Colonic mucosa (tissue), 4 donors: ENCODE measurements at places on chromosomes 5 and 9. TPM values are rescaled to one million over a fixed set of nuclear protein-coding genes. Genes with fewer than 3 reads are reported as not detected.
A peak's percentile ranks its signal among the peaks of the same experiment; 100 is the strongest.

The BTNL3 gene
- 71.1 TPM for total RNA-seq

DNA sequence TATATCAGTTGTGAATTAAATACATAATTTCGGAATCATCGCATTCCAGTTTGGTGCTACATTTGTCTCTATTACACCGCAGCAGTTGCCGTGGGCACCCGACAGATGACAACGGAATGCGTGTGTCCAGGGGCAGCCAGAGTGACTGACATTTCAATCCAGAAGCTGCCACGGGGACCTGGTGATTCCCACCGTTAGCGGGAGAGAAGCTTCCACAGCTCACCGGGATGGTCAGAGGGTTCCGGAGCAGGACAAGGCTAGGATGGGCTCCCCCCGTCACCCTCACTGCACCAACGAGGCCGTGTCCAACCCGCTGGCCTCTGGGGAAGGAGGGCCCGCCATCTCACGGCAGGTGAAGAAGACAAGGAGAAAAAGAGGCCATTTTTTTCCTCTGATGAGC, 86.8 kb downstream of the GTF3C4 start:
- no peaks in the 10 kb centered on the region for H3K27me3 ChIP-seq
- H3K4me1 ChIP-seq = no peaks in the 10 kb centered on the region
- no peaks in the 10 kb centered on the region for H3K36me3 ChIP-seq
- DNase-seq = no peak

The SLC1A1 gene
- total RNA-seq = 9.1 TPM

- H3K27ac ChIP-seq = no peak overlapping the region
- no peaks in the 10 kb centered on the region for H3K36me3 ChIP-seq
- H3K4me3 ChIP-seq = no peak overlapping the region
- no peaks in the 10 kb centered on the region for H3K4me1 ChIP-seq
Observed at GRCh38 chr9:14956208-14956607, 46.0 kb upstream of the FREM1 start.

The MEIKIN gene
- not detected for total RNA-seq

DNA sequence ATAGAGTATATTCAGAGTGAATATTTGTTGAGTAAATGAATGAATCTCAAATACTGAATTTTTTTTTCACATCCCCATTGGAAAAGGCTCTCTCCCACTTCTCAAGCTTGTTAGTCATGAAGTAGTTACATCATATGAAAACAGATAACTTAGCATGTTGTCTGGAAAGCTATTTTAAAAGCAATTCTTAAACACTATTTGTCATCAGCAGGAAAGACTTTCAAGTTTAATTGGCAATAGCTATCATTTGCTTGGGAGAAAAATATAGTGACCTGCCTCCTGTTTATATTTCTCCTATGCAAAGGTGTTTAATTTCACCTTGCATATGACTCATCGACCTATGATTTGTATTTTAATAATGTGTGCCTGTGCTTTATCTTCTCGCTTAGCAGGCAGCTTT, 499.8 kb upstream of the GRIA1 start:
- no peak for DNase-seq
- no peaks in the 10 kb centered on the region for H3K4me1 ChIP-seq
- no peak overlapping the region for H3K27ac ChIP-seq
- H3K27me3 ChIP-seq = no peaks in the 10 kb centered on the region

GRCh38 chr9:71814226-71814625, 45.9 kb upstream of the CEMIP2 start:
- H3K27me3 ChIP-seq = no peaks in the 10 kb centered on the region

The IGIP gene
- 9.5 TPM for total RNA-seq

DNA sequence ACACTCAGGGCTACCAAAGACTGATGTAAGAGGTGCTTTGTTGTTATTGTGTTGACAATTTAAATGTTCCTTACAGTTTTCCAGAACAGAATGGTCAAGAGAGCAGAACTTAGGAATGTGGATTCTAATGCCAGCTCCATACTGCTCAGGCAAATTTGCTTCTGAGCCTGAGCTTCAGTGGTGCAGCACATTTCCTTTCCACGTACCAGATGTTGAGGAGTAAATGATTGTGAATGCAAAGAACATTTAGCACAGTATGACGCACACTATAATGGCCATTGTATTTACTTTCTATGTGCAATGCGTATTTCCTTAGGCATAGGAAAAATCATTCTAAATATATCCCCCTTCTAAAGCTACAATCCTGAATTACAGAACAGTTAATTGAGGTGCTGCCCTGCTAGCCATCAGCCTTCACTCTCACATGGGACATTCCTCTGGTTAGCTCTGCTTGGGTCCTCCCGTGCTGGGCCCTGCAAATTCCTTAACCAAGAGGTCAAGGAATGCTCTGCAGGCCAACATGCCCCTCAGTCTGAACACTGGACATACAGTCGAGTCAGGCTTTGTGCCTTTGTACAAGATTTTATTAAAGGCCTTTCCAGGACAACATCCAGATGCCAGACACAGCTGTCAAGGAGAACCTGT, 21.1 kb upstream of the TMEM174 start:
- H3K4me3 ChIP-seq = no peak overlapping the region
- H3K27ac ChIP-seq = no peak overlapping the region
- H3K27me3 ChIP-seq = no peaks in the 10 kb centered on the region

GRCh38 chr5:97163360-97163764, 19.7 kb downstream of the RIOK2 start:
- DNase-seq = no peak
- no peak overlapping the region for H3K27ac ChIP-seq

- H3K36me3 ChIP-seq = no peaks in the 10 kb centered on the region
- H3K4me1 ChIP-seq = no peaks in the 10 kb centered on the region
- H3K27me3 ChIP-seq = peaks cover 56% of the 10 kb centered on the region
- H3K4me3 ChIP-seq = peak overlapping the region; percentile 38
Observed at GRCh38 chr5:37838152-37838932, 1.5 kb downstream of the GDNF start.

GRCh38 chr5:118176146-118176545, 812.2 kb downstream of the DTWD2 start:
- H3K27ac ChIP-seq = no peak overlapping the region
- H3K4me3 ChIP-seq = no peak overlapping the region
- no peaks in the 10 kb centered on the region for H3K36me3 ChIP-seq

DNA sequence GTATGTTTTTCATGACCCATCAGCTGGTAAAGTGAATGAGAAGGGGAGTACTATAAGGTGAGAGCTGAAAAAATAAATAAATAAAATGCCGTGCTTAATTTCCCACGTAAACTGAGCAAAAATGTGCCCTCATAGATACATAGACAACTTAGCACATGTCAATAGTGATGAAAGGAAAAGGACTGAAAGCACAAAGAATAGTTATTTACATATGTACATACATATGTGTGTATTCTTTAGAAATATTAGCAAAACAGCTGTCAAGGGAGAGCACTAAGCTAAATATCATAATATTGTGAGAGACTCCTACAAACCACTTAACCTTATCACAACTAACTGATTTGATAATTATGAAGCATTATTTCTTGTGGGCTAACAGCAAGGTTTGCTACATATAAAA, 213.6 kb upstream of the FTMT start:
- no peak overlapping the region for H3K27ac ChIP-seq
- no peak for DNase-seq
- H3K36me3 ChIP-seq = no peaks in the 10 kb centered on the region
- no peaks in the 10 kb centered on the region for H3K4me1 ChIP-seq
- no peaks in the 10 kb centered on the region for H3K27me3 ChIP-seq

DNA sequence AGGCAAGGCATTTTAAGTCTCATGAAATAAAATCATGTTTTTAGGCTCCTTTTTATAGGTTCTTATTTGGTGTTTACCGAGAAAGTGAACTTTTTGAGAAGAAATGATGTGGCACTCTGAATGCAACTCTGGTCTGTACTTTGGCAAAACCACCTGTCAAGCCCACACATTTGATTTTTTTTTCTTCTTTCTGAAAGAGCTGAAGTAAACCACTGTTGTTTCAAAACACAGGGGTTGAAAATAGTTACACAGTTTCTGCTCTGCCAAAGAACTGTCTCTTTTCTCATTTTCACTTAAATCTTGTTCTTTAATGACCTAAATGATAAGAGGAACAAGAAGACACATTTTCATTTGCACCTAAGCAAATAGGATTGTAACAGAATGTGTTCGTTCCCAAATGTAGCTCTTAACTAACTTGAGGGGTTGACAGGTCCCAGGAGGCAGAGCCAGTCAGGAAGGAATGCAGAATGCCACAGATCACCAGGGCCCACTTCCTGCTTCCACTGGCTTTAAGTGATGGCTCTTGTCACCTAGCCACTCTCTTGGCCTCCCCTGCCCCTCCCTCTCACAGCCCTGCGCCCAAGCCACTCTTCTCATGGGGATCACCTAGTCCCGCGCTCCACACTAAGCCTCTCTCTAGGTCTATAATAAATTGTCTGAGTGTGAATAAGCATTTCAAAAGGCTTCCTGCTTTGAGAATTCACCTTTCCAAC, 47.3 kb downstream of the MED27 start:
- no peak overlapping the region for H3K4me3 ChIP-seq
- H3K27ac ChIP-seq = no peak overlapping the region
- DNase-seq = no peak
- no peaks in the 10 kb centered on the region for H3K27me3 ChIP-seq
- H3K36me3 ChIP-seq = no peaks in the 10 kb centered on the region
- H3K4me1 ChIP-seq = no peaks in the 10 kb centered on the region

- H3K27me3 ChIP-seq = no peaks in the 10 kb centered on the region
- no peak for DNase-seq
- no peaks in the 10 kb centered on the region for H3K36me3 ChIP-seq
- H3K4me1 ChIP-seq = no peaks in the 10 kb centered on the region
- H3K4me3 ChIP-seq = no peak overlapping the region
Observed at GRCh38 chr9:135588371-135588770, 26.8 kb downstream of the PAEP start.

DNA sequence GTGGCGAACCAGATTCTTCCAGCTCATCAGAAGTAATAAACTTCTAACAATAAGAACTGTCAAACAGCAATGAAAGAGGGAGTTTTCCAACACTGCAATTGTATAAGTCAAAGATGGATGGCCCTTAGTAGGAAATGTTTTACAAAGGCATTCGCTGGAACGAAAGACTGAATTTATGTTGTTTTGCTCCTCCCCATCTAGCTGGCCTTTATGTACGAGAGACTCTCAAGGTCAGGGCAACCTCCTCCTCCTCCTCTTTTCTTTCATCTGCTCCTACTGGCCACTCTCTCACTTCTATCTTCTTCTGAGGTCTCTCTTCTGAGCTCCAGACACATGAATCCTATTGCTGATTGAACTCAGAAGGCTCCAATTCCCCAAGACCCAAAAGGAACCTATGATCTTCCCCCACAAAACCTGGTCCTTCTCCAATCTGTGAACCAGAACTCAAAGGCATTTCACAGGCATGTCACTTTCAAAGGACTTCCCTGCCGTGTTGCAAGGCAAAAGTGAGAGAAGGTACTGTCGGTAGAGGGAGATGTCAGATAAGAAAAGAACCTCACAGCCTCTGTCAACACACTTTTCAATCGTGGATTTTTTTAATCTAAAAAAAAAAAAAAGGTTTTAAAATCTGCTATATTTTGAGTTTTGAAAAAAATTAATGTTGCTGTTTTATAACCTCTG, 28.5 kb upstream of the PUM3 start:
- no peak for DNase-seq
- H3K4me3 ChIP-seq = no peak overlapping the region
- H3K27ac ChIP-seq = no peak overlapping the region

DNA sequence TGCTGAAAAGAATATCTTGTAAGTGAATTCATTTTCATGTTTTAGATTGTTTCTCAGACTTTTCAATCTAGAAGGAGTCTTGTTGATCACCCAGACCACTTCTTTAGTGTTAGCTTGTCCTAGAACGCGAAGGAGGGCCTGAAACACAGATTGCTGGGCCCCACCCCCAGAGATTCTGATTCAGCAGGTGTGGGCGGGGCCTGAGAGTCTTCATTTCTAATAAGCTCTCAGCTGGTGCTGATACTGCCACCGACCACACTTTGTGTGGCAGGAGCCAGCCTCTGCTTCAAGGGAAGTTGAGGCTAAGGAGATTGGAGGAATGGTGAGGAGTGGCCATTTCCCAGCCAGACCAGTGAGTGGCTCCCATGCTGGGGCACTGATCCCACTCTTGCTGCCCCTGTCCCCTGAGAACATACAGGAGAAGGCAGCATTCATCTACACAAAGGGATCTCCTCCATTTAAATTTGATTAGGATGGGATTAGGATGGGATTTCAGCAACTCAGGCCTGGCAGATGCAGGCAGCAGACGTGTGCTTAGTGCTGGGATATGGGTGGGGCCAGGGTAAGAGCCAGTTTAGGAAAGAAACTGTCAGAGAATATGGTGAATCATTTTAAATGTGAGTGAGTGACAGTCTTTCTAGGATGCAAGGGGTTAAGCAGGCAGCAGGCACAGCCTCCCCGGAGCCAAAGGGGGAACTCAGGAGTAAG, 35.9 kb downstream of the ZNF618 start:
- H3K27ac ChIP-seq = no peak overlapping the region
- H3K27me3 ChIP-seq = no peaks in the 10 kb centered on the region
- H3K4me3 ChIP-seq = no peak overlapping the region
- DNase-seq = no peak

DNA sequence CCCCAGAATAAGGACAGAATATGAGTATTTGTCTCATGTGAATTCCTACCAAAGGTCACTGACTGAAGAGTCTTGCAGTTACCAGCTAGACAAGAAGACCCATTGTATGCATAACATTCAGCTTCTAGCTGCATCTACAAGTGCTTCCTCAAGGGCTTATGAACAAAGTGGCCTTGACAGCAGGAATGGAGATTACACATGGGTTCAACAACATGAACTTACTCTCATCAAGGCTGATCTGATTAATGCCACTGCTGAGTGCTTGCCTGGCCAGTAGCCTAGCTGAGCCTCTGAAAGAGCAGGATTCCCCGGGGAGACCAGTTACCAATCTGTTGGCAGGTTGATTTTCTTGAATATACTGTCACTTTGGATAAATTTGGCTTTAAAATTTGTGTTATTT, 76.7 kb upstream of the CHD1 start:
- H3K4me1 ChIP-seq = no peaks in the 10 kb centered on the region
- H3K36me3 ChIP-seq = no peaks in the 10 kb centered on the region

DNA sequence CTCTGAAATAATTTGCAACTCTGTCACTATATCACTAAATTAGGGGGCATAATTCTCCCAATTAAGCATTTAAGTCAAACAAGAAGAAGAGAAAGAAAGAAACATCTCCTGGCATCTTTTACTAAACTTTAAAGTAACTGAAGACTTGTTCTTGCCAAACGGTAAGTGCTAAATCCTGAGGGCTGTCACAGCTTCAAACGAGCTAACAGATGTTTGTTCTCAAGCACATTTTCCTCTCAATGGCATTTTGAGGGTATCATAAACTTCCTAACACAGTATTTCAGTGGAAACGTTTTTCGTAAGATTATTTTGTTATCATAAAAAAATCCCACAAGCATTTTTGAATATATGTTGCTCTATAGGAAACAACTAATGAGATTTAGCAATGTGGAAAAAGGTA, 169.5 kb upstream of the TAS2R1 start:
- H3K4me1 ChIP-seq = no peaks in the 10 kb centered on the region
- no peaks in the 10 kb centered on the region for H3K36me3 ChIP-seq
- H3K4me3 ChIP-seq = no peak overlapping the region
- no peak for DNase-seq
- H3K27ac ChIP-seq = no peak overlapping the region

- H3K27me3 ChIP-seq = no peaks in the 10 kb centered on the region
- H3K4me1 ChIP-seq = no peaks in the 10 kb centered on the region
- H3K4me3 ChIP-seq = no peak overlapping the region
- no peaks in the 10 kb centered on the region for H3K36me3 ChIP-seq
- no peak overlapping the region for H3K27ac ChIP-seq
Observed at GRCh38 chr5:61771808-61772207, 439.8 kb downstream of the ZSWIM6 start.

GRCh38 chr9:14025741-14026140, 288.2 kb downstream of the NFIB start:
- H3K27me3 ChIP-seq = no peaks in the 10 kb centered on the region
- DNase-seq = no peak
- H3K4me3 ChIP-seq = no peak overlapping the region
- no peaks in the 10 kb centered on the region for H3K4me1 ChIP-seq

The IL31RA gene
- not detected for total RNA-seq

The CDH9 gene
- not detected for total RNA-seq
